ENCODE measurements at places on chromosomes 7 and 10.
A peak's percentile ranks its signal among the peaks of the same experiment; 100 is the strongest.

DNA sequence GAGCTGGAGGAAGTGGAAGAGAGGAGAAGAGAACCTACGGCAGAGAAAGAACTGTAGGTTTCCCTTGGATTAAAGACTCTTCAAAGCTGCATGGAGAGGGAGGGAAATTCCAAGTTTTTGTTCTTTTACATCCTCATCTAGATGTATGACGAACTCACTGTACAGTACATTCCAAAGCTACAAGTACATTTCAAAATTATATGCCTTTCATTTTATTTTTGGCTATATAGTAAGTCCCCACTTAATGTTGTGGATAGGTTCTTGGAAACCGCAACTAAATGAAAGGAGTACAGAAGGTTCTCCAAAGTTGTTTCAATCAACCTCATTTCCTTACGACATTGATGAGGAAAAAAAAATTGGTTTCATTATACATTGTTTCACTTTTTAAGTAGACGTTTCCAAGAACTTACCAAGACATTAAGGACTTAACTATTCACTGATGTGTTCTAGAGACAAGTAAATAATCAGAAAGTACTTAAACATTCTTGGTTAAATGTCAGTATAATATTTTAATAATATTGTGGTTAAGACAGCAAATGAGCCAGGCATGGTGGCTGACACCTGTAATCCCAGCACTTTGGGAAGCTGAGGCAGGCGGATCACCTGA, 16.1 kb upstream of the JMJD1C start:
- DNase-seq: no peak

- DNase-seq: no peak
Observed at GRCh38 chr10:122617476-122618270, 57.1 kb downstream of the DMBT1 start.

- DNase-seq: peak; percentile 5
Observed at GRCh38 chr7:129553899-129554461, 51.6 kb downstream of the SMKR1 start.

- DNase-seq: no peak
Observed at GRCh38 chr10:78543031-78543748, 509.5 kb downstream of the RPS24 start.

DNA sequence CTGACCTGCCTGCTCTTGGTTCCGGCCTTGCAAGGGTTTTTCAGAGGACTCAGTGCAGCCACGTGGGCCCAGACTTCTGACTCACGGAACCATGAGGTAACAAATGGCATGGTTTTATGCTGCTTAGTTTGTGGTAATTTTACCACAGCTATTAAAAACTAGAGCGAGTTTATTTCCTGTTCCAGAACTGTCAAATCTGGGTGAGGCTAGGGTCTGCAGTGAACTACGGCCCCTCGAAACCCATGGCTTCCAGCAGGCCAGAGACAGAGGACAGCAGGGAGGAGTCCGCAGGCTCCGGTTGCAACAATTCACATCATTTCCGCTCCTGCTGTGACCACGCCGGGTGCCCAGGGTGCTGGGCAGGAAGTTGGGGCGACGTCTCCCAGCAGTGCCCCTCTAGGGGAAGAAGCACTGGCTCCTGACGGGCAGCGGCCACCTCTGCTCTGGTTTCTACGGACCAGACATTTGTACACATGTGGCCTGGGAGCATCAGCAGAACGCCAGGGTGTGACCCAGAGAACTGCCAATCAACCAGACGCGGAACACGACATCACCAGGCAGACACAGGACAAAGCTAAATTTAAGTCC, 74.8 kb downstream of the ADARB2 start:
- DNase-seq: no peak

DNA sequence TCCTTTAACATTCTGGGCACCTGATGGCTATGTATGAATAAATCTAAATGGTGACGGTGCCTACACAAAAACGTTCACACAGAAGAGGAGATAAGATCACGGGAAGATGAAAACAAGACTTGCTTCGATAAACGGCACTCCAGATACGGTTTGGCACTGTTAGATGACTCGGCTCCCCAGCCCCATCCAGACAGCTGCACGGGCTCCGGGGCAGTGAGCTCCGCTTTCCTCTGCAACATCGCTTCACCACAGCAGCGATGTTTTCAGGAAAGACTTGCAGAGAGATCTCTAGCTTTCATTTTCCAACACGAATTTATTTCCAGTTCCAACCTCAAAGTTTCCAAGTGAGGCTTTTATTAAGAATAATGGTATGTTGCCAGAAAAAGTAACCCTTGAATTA, 132.1 kb downstream of the KLF6 start:
- no peak for DNase-seq

- DNase-seq: no peak
Observed at GRCh38 chr7:26858735-26859134, 5.7 kb downstream of the SKAP2 start.

- peak; percentile 55 for DNase-seq
Observed at GRCh38 chr7:74061840-74062539, 21.6 kb upstream of the LIMK1 start.

Measured in stimulated activated CD8-positive, alpha-beta memory T cell treated with anti-CD3 and anti-CD28 coated beads, Interleukin-7, amount 100 ng/mL, for 1 hour (primary cell).